ENCODE measurements at places on chromosomes 12 and 14.

DNA sequence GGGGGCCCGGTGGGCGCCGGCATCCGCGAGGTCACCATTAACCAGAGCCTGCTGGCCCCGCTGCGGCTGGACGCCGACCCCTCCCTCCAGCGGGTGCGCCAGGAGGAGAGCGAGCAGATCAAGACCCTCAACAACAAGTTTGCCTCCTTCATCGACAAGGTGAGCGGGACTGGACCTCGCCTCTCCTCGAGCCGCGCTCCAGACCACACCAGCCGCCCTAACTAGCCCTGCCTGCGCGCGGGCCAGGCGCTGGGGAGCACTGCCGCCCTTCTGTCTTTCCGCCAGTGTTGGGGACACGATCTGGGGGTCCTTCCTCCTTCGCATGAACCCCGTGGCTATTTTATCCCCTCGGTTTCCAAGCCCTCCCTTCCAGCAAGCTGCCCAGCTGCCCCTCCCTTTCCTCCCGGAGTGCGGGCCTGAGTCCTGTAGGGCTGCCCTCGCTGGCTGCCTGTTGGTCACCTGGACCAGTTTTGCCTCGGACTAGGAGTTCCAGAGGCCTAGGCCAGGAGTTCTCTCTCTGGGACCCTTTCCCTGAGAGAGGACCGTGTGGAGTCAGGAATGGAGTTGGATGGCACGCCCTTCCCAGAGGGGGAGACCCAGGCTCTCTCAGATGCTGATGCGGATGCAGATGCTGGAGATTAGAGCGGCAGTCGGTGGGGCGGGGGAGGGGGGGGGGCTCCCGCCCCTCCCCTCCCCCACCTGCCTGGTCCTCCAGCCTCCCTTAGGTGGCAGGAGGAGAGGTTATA, 592 bp downstream of the KRT7 start:
- DNase-seq = no peak

DNA sequence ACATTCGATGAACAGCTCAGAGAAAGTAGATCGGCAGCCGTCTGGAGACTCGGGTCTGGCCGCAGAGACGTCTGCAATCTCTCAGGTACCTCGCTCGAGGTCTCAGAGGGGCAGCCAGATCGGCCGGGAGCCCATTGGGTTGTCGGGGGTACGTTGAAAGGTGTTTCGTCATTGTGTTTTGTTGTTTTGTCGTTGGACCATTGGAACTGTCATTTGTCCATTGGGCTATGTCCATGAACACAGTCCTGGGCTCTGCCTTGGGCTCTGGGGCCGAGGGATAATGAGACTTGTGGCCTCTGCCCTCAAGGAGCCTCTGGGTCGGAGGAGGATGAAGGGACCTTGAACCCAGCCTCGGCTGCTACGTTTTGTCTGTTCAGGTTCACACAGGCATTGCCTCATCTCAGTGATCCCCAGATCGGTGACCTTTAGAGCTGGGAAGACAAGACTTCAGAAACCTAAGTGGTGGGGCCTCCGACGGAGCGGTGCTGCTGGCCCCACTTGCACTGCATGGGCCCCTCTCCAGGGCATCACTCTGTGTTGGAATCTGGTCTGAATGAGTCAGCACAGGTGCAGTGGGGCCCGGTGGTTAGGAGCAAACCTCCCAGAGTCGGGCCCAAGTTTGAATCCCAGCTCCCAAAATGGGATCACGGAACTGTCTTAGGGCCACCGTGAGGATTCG, 23.6 kb upstream of the MLXIP start:
- DNase-seq = no peak

GRCh38 chr14:94175011-94175745, 1.1 kb downstream of the PPP4R4 start:
- DNase-seq = no peak

DNA sequence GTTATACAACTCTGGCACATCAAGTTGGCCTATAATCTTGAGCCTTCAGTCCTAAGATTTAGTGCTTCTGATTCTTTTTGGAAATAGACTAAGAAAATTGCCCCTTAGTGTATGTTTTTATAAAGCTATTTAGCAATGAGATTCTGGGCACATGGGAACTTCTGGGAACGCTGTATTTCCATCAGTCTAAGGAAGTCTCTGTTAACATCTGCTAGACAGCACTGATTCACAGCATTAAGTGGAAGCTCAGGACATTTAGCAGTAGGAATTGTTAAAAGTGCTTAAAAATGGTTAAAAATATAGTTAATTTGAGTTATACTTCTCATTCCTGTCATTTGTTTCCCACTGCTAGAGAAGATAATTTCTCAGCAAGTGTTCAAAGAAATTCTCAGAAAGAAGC, 579.1 kb downstream of the SLC16A7 start:
- DNase-seq = no peak

DNA sequence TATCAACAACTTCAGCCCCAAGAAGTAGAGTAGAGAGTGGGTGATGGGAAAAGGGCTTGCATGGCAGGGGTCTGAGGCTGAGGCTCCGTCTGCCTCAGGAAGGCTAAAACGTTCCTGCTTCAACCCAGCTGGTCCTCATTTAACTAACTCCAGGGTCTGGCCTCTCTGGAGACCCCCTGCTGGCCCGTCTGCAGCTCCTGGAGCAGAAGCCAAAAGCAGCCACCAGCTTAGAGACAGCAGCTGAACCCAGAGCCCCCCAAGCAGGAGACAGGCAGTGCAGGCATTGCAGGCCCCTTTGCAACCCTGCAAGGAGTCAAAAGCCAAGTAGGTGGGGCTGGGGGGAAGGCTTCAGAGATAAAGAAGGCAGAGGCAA, 25.1 kb upstream of the LTBP2 start:
- DNase-seq = no peak

DNA sequence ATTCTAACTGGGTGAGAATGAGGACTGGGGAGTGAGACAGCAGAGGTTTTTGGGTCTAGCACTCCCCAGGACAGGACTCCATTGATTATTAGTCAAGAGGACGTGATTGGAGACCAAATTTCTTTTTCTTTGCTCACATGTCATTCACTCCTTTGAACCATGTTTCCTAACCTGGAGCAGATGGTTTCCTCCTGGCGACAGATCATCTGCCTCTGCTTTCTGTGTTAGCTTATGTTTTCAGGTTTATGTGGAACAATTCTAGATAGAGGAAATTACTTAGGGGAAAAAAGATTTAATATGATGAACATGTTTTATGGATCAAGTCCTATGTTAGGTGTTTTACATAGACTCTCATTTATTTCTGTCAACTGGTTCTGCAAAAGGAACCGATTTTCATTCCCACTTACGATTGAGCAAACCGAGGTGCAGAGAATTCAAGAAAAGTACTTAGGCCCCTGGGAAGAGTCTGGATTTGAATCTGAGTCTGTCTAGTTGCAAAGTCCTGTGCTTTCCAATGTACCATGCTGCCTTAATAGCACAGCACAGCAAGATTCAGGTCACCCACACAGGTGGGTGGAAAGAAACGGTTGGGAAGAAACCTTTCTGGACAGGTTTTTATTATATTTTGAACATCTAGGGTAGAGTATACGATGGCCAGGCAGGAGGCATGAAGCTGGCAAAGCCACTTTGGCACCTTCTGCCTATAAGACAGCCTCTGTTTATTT, 30.8 kb downstream of the SMOC1 start:
- DNase-seq = no peak

- no peak for DNase-seq
Observed at GRCh38 chr14:103207388-103208072, 84.3 kb downstream of the TNFAIP2 start.

DNA sequence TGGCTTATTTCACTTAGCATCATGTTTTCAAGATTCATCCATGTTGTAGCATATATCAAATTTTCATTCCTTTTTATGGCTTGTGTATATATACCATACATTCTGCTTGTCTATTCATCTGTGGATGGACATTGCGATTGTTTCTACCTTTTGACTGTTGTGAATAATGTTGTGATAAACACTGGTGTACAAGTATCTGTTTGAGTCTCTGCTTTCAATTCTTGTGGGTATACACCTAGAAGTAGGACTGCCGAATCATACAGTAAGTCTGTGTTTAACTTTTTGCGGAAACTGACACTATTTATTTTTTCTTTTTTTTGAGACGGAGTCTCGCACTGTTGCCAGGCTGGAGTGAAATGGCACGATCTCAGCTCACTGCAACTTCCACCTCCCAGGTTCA, 19.6 kb upstream of the RPS6KA5 start:
- DNase-seq = no peak

GRCh38 chr12:52316290-52316689, 4.9 kb downstream of the KRT83 start:
- no peak for DNase-seq

DNA sequence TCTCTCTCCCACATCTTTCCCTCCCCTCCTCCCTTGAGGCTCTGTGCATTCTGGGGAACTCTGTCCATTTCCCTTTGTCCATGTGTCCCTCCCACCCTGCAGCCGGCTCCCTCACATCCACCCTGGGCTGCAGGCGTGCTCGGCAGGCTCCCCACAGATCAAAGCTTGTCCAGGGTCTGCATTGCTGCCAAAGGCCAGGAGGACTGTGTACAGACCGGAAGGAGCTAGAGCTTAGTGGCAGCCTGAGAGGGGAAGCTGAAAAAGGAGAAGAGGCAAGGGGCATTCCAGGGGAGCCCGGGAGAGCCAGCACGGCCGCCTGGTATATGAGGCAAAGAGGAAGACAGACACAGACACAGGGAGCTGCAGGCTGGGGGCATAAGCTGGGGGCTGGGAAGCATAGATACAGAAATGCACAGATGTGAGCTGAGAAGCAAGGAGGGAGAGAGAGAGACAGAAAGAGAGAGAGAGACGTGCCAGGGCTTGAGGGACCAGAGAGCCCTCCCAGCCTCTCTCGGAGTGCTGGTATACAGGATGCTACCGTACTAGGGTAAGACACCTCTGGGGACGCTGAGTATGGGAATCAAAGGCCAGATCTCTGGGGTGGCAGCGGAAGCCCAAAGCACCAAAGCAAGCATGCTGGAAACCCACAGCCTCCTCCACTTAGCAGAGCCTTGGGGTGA, 3.3 kb downstream of the CD4 start:
- no peak for DNase-seq

DNA sequence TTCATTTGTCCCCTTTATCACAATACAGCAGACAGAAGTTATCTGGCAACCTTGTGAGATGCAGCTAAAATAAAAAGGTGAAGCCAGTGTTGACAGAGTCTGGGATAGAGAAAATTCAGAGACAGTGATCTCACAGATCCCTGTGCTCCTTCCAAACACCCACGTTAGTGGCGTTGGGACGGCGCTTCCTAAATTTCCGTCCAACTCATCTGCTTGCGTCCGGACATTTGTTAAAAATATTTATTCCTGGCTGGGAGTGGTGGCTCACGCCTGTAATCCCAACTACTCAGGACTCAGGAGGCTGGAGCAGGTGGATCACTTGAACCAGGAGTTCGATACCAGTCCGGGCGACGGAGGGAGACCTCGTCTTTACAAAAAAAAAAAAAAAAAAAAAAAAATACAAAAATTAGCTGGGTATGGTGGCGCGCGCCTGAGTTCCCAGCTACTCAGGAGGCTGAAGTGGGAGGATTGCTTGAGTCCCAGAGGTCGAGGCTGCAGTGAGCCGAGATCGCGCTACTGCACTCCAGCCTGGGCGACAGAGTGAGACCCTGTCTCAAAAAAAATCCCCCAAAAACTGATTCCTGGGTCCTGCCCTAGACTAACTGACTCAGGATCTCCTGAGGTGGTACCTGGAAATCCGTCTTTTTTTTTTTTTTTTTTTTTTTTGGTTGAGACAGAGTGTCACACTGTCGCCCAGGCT, 708 bp upstream of the TCTN1 start:
- DNase-seq = no peak
